ENCODE measurements at places on chromosomes 3 and 15.

DNA sequence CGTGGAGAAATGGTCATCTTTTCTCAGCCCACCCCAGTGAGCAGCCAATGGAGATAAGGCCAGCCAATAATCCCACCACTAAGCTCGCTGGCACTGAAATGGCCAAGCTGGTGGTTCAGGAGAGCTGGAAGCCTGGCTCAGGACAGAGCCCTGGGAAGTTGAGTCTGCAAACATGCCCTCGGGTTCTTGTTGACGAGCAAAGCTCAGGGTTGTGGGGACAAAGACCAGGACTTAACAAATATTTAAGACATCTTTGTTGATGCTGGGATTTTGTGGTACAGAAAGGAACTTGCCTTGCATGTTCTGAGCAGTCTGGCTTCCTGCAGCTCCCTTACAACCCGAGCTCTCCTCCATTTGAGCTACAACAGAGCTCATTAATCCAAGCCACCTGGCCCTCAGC, 4.4 kb downstream of the FAH start:
- DNase-seq = no peak

DNA sequence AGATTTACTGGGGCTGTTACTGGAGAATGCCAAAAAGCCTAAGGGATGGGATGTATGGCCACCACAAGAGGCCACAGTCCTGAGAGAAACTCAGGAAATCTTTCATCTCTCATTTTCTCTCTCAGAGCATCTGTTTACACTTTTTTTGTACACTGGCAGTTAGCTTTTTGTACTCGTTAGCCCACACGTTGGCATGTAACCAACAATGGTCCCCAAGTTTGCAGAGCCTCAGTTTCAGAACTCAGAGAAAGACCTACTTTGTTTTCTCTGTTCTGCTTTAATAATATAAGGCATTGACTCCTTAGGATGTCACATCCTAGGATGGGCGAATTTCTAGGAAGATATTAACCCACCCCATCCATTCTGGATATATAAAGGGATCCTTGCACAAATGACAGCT, 183.5 kb downstream of the SUCNR1 start:
- no peak for DNase-seq

DNA sequence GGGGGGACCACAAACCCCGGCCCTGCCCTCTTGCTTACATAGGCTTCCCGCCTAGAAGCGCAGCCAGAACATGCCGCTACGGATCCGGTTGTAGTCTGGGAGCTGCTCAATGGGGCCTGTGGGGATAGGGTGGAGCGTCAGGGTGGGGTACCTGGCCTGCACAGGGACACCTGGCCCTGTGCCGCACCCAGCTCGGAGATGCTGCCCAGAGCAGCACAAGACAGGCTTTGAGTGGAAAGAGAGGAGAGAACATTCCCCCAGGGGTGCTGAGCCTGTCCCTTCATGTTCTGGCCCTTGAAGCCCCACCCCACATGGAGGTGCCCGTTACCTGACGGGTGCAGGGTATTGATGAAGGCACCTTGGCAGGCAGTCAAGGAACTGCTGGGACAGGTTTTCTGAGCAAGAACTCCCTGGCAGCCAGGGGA, 4.0 kb upstream of the COL7A1 start:
- DNase-seq = peak; percentile 23

DNA sequence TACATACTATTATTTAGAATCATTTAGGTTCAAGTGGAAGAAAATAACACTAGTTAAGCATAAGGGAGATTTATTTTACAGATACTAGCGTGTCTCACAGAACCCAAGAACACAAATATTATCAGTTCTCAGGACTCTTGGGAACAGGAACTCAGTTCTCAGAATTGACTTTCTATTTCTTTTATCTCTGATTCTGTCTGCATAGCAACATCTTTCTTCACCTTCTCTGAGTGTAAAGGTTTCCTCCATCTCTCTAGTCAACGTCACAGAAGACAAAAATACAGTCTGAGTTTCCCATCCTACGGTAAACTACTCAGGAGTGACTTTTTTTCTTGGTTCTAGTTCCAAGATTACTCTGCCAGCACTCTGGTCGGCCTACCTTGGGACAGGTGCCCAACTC, 220.0 kb downstream of the SV2B start:
- peak; percentile 24 for DNase-seq

- no peak for DNase-seq
These were observed 1274.7 kb upstream of the CADM2 start for GRCh38 chr3:83683937-83684598.

- peak; percentile 4 for DNase-seq
These were observed 7.1 kb upstream of the SSUH2 start for GRCh38 chr3:8651418-8652323.

GRCh38 chr3:33391255-33391995, 48.8 kb downstream of the UBP1 start:
- DNase-seq = no peak

- no peak for DNase-seq
These were observed 769.5 kb downstream of the GRM7 start for GRCh38 chr3:7630351-7630911.

GRCh38 chr3:7950890-7951289, 550.7 kb upstream of the LMCD1 start:
- no peak for DNase-seq
